ENCODE measurements at places on chromosomes 6 and 20. TPM values are rescaled to one million over a fixed set of nuclear protein-coding genes. Genes with fewer than 3 reads are reported as not detected.

DNA sequence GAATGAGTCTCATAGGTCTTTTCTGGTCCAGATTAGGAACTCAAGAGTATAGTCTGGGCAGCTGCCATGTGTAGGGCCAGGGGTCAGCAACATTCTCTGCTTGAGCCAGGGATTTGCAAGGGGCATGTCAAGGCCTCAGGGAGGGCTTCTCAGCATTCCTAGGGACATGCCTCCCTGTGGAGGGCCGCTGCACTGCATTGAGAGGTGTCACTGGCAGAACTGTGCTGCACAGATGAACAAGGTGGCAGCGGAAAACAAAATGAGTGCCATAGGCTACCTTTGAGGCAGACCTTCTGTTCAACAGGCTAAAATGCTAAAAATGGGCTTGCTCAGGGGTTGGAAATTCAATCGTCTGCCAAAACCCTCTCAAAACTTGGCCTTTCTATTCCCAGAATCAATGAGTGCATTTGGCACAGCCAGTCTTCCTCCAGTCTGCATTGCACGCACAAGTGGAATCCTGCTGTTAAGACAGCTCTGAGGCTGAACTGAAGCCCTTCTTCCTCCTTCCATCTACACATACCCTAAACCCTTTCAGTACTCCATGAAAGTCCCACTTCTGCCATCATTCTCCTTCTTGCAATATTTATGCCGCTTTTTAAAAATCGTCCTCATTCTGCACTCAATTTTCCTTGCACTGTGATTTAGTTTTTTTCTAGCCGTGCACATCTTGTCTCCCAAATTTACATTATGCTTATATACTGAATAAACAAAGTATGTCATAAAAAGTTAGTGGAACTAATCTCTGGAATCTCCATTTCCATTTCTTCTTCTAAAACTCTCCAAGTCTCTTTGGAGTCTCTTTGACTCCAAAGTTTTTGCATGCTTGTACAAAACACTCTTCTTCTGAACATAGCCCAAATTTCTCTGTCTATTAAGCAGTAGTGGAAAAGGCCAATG is 51.7 kb downstream of the SLC26A8 start:
- DNase-seq: no peak

GRCh38 chr6:150999576-150999975 is 134.1 kb downstream of the MTHFD1L start:
- DNase-seq: no peak

PSORS1C2 gene
- not detected for total RNA-seq

- DNase-seq: peak; percentile 28
Observed at GRCh38 chr20:63955281-63955826, 862 bp downstream of the UCKL1 start.

DNA sequence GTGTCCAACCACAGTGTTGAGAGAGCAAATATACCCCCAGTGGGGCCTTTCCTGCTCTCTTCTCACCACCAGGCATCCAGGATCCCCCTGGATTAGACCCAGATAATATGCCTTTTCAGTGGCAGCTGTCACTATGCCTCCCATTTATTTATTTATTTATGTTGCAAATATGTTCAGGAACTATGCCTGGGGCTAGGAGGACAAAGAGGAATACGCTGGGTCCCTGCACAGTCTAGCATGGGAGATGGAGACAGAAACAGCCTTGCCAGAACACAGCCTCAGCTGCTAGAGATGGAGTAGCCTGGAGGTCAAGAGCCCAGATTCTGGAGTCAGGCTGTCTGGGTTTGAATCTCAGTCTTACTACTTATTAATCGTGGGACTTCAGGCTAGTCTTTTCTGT is 74.6 kb upstream of the LRFN2 start:
- no peak for DNase-seq

YWHAB gene
- 301 TPM for total RNA-seq

RAB44 gene
- 0.43 TPM for total RNA-seq

- no peak for DNase-seq
Observed at GRCh38 chr6:21750575-21750974, 157.0 kb downstream of the SOX4 start.

GRCh38 chr20:38671701-38672292 is 52.5 kb upstream of the SLC32A1 start:
- DNase-seq: no peak

- no peak for DNase-seq
Observed at GRCh38 chr20:55070001-55070400, 594.6 kb downstream of the DOK5 start.

DNA sequence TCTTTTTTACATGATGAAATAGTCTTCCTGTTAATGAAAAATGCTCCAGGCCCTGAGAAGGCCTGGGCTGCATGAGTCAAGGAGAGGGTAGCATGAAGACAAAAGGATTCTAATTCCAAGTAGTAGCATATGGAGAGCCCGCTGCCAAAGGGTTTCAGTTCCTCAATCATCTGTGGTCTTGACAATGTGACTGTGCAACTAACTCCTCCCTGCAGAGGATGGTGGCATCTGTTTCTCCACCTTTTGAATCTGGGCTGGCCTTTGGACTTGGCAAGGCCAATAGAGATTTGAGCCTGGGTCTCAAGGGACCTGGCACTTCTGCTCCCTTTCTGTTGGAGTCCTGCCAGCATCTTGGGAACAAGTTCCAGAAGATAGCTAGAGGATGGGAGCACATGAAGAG is 35.1 kb upstream of the ANKEF1 start:
- no peak for DNase-seq

- DNase-seq: no peak
Observed at GRCh38 chr6:144785056-144785455, 499.9 kb downstream of the UTRN start.

GRCh38 chr20:53763707-53764414 is 170.2 kb upstream of the ZNF217 start:
- peak; percentile 19 for DNase-seq

CST4 gene
- not detected for total RNA-seq

DNA sequence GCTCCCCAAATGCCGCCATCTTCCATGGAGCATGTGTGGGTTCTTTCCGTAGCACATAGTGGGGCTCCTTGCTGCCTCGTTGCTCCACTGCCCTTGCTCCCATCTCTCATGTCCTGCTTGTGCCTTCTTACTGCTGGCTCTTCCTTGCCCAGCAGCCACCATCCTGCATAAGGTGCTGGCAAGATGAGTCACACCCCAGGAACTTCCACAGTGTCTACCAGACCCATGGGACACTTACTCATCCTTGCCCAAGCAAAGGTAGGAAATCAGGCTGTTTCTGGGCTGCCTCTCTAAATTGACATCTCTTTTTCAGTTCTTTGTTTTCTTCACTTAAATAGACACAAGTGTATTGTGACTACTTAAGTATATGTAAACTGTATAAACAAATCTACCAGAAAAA is 39.4 kb upstream of the RGS17 start:
- DNase-seq: peak; percentile 50

SLC13A3 gene
- 2.3 TPM for total RNA-seq

- DNase-seq: no peak
Observed at GRCh38 chr6:83073615-83074014, 6.1 kb downstream of the DOP1A start.

DZANK1 gene
- 1.1 TPM for total RNA-seq

Measured in HFFc6 (cell line).